ENCODE measurements at places on chromosomes 5 and 9. TPM values are rescaled to one million over a fixed set of nuclear protein-coding genes. Genes with fewer than 3 reads are reported as not detected.

The GAPVD1 gene
- 37.3 TPM for polyA plus RNA-seq

The TRPM6 gene
- polyA plus RNA-seq, result 0.79 TPM

The DAB2 gene
- 212 TPM for polyA plus RNA-seq

The CCDC180 gene
- polyA plus RNA-seq, result 9.3 TPM

The ZBTB34 gene
- 21.1 TPM for polyA plus RNA-seq

The SLC4A9 gene
- polyA plus RNA-seq, result 0.63 TPM

The PCA3 gene
- 2.1 TPM for polyA plus RNA-seq

The OSTF1 gene
- 31.6 TPM for polyA plus RNA-seq

- DNase-seq, result no peak
Measured at GRCh38 chr5:93890657-93891056, 149.3 kb upstream of the POU5F2 start.

GRCh38 chr5:111680737-111681413, 76.1 kb downstream of the NREP start:
- peak; percentile 78 for DNase-seq

DNA sequence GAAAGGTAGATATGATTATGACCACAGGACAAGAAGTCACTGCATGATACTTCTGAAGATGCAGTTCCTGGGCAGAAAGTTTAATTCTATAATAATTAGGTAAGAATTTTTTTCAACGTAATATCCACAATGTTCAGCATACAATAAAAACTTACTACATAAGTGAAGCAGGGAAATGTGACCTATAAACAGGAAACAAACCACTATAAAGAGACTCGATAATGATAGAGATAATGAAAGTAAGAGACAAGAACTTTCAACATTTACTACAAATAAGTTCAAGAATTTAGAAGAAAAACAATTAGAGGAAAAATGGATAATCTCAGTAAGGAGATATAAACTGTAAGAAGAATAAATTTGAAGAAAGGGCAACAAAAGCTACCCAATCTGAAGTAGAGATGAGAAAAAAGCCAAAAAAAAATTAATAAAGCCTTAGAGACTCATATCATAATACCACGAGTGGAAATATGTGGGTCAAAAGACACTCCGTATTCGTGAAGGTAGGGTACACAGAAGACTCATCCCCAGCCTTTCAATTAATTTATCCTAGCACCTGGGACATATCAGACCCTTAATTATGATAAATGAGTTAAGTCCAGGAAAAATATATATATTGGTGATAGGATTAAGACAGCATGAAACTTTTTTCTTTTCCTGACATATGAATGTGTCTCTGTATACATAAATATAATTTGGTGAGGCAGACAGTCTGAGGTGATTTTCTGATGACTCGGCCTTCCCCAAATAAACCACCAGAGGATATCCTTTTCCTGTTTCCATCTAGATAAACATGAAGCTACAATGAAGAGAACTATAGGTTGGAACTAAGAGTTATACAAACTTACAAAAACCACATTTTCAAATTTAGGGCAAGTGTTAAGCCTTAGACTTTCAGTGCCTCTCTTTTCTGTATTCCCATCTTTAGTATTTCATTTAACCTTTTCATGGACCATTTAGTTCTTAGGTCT, 120.4 kb downstream of the RAPGEF6 start:
- DNase-seq, result no peak

GRCh38 chr5:180723936-180724335, 15.9 kb downstream of the OR2Y1 start:
- no peak for DNase-seq

- DNase-seq, result no peak
Measured at GRCh38 chr5:132223861-132224260, 3.8 kb downstream of the P4HA2 start.

GRCh38 chr5:157858527-157859226, at the start of gene CLINT1:
Gene CLINT1, minus strand, starts transcription at chr5:157859145. Its CDS starts 175 bp downstream, at chr5:157858970.
- DNase-seq, result peak; percentile 76

GRCh38 chr5:136195971-136196820, 3.2 kb upstream of the SMIM32 start:
- no peak for DNase-seq

DNA sequence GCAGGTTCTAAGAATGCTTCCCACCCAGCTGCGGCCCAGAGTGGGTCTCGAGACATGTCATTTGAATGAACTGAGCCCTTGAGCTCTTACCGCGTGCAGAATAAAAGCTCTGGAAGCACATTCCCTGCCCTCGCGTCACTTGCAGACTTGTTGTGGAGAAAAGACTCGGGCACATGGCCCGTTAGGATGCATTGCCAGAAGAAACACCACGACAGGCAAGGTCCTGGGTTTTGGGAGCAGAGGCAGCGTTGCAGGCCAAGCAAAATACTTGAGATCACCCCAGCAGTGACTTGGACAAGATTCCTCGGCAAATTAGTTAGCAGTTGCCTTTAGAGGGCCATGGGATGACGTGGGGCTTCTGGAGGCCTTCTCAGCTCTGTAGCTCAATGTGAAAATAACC, 170.8 kb upstream of the MSX2 start:
- DNase-seq, result no peak

DNA sequence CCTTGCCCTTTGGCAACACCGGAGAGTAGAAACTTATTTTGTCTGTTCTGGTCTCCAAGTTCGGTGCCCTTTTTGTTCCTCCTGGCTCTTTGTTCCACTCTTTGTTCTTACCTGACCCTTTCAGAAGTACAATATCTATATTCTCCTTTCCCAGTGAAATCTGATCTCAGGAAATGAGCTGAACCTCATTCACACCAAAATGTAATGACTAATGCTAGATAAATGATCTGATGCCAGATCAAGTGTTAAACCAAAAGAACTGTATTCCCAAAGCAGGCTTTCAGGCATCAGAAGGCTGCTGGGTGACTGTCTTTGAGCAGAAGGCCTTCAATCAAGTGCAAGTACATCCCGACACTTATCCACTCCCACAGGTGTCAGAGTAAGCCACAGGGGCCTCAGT, 156.4 kb downstream of the SPOCK1 start:
- DNase-seq, result no peak

DNA sequence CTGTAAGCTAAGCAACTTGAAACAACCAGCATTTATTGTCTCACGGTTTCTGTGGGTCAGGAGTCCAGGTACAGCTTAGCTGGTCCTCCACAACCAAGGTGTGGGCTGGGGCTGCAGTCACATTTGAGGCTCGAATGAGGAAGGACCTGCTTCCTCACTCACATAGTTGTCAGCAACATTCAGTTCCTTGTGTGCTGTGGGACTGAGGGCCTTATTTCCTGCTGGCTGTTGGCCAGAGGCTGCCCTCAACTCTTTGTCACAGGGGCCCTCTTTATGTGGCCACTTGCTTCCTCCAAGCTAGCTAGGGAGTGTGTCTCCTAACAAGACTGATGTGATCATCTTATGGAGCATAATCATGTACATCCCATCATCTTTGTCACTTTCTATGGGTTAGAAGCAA, 29.2 kb upstream of the SEMA4D start:
- DNase-seq, result no peak

DNA sequence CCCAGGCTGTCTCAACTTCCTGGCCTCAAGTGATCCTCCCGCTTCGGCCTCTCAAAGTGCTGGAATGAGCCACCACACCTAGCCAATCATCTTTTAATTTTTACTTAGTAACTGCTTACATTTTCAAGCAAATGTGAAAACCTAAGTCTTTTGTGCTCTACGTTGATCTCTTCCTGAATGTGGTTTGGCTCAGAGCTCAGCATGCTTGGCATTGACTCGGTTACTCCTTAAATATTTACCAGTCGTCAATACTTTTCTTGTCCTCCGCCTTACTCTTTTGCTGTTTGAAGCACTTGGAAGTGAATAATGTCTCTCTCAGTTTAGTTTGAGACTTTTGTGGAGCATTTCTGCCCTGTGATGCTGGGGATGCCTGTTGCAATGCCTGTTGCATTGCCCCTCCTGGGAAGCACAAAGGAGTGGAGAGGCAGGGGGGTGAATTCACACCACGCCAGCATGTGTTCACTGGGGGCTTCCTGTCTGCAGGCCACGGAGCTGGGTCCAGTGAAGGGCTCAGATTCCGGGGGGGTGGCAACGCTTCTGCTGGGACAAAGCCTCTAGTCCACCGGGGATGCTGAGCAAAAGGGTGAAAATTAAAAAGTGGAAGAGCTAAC, 13.1 kb upstream of the TENT4A start:
- DNase-seq, result no peak

DNA sequence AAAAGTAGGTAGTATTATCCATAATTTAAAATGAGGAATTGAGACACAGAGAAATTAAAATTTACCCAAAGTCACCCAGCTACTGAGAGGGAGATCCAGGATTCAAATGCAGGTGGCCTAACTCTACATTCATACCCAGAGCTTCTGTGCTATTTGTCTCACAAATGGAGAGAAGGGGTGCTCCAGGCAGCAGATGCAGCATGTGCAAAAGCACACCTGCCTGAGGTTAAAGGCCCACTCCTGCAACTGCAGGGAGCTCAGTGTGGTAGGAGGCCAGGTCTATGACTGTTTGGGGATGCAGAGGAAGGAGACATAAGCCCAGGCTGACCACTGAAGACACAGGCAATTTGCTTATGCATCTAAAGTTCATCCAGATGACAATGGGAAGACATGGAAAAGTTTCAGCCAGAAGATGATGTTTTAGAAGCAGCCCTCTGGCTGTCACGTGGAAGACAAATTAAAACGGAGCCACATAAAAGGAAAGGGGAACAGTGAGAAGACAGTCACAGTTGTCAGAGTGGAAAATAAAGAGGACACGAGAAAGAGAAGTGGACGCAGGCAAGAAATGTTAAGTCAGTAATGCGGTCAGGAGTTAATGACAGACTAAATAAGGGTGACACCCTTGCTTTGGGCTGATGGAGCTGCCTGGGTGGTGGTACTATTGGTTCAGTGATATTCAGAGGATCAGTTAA, 214.7 kb downstream of the EBF1 start:
- no peak for DNase-seq

GRCh38 chr5:157658893-157659292, 6.7 kb upstream of the SOX30 start:
- no peak for DNase-seq

DNA sequence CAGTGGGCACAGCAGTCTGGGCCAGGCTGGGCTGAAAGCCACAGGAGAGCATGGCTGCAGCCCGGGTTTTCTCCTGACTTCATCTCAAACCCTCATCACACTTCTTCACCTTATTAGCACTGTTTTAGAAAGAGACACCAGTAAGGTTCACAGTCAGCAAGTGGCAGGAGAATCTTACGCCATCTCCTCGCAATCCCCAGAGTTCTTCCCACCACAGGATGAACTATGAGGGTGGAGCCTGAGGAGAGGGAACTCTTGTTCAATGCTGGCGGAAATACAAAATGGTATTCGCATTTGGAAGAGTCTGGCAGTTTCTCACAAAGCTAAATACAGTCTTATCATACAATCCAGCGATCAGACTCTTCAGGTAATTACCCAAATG, 14.7 kb downstream of the BICD2 start:
- DNase-seq, result no peak

GRCh38 chr5:45622365-45622764, 73.8 kb downstream of the HCN1 start:
- DNase-seq, result no peak

DNA sequence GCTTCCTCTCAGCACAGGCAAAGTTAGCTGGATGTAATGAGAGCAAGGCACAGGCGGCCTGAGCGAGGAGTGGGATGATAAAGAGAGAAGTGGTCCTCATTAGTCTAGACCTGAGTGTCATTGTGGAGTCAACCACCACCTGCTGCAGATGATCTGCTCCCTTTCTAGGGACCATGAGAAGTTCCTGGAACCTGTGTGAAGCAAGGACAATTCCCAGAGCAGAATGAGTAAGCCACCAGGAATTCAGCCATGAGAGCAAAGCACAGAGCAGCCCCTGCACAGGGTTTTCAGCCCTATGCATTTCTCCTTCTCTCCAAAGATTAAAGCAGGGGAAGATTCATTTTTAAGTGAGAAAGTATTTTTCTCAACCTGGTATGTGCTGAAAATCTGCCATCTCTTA, 146.8 kb upstream of the SPEF2 start:
- no peak for DNase-seq

DNA sequence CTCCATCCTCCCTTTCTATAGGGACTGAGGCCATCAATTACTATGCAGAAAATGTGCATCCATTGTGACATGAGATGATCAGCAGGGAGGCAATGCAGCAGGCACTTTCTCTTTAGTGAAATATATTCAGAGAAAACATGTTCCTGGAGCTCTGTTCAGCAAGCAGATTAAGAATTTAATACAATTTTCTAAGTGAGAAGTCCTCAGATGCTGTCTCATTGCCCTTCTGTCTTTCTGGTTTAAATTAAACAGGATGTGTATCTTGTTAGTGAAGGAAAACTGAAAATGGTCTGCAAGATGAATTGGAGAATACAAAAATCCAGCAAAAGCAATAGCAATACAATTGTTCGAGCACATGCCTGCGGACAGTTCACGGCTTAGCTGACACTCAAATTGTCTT, 445.8 kb upstream of the RIOK2 start:
- DNase-seq, result no peak

DNA sequence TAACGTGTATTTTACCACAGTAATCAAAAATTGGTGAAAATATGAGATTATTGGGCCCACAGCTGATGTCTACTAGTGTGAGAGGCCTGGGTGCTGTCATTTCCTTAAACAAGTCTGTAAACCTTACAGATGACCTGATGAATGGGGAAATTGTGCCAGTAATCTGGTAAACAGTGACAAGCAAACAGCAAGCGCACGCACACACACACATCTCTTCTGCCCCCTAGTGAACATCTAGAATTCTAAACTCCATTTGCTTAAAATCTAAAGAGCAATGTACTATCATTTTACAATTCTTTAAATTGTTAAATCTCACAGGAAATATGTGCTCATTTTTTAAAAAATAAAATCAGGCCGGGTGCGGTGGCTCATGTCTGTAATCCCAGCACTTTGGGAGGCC, 7.5 kb upstream of the RAPGEF1 start:
- no peak for DNase-seq

DNA sequence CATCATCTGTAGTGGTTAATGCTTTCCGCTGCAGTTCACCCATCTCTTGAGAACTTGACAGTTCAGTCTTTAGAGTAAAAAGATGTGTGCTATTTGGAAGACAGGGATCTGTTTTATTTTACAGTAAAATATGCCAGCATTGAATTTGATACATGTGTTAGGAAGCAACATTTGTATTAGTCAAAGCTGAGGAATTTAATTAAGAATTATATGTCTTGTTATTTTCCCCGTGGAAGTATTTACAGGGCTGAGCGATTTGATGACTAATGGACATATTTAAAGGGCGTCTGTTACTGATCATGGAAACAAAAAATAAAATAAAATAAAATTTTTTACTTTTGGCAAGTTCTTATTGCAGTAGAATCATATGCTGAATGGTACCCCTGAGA, 101.3 kb downstream of the PAM start:
- no peak for DNase-seq

GRCh38 chr5:35656721-35657120, 39.1 kb downstream of the SPEF2 start:
- no peak for DNase-seq

Data from left renal pelvis (tissue), 4 donors.